ENCODE measurements at places on chromosomes 2 and 18.

GRCh38 chr2:39304729-39305128 is 61.0 kb upstream of the CDKL4 start:
- peak; percentile 8 for DNase-seq

DNA sequence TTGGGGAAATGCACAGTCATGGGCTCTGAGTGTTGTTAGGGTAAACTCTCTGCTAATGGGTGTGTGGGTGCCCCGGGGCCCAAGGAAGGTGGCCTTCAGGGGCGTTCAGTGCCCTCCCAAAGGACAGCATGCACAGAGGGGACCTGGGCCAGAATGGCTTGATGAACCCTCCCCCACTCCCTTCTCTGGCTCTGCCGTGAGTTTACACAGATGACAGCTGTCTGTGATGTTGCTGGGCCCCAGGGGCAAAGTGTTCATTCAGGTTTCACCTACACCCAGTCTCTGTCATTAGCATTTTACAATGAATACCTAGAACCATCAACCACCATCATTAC is 3.2 kb downstream of the NPPC start:
- no peak for DNase-seq

DNA sequence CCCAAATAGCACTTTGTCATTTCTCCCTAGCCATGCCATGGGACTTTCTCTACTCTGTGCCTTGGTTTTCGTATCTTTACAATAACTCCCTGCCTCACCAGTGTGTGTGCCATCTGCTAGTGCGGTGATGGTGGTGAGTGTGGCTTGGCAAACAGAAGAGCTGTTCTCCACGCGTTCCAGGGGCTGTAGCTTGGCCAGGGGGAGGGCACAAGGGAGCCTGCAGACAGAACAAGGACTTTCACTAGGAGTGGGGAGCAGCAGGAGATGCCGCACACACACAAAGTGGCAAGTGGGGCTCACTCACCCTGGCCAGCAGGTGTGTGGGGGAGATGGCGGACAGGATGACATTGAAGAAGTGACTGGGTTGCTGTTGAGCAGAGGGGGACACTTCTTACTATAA is 196.9 kb downstream of the HAUS1 start:
- DNase-seq, result no peak

- no peak for DNase-seq
Measured at GRCh38 chr2:1477196-1478040, 64.2 kb downstream of the TPO start.

GRCh38 chr2:24409700-24410556 is 49.6 kb upstream of the ITSN2 start:
- DNase-seq, result peak; percentile 53

DNA sequence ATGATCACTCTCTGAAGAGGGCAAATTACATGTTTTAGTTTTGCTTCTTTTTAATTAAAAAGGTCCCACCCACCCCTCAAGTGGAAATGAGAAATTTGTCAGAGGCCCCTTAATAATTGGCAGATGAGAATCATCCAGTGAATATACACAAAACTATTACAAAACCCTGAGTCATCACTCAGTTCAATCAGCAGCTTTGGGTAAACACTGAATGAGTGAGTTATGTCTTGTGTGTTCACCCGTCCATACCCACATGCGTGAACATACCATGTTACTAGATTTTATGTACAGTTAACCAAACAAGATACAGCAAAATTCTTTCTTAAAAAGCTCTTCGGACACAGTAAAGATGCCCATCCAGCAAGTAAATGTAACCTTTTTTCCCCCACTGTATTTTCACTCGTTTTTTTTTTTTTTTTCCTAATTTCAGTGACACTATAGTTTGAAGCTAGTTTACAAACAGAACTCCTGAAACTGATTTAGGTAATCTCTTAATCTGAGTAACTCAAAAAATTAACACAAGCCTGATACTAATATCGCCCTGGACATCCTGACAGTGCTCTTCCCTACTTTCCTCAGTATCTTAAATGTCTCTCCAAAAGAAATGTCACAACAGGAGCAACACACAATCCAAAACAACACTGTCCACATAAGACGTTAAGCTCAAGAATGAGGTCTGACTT is 1.4 kb downstream of the PSME4 start:
- DNase-seq, result peak; percentile 51

DNA sequence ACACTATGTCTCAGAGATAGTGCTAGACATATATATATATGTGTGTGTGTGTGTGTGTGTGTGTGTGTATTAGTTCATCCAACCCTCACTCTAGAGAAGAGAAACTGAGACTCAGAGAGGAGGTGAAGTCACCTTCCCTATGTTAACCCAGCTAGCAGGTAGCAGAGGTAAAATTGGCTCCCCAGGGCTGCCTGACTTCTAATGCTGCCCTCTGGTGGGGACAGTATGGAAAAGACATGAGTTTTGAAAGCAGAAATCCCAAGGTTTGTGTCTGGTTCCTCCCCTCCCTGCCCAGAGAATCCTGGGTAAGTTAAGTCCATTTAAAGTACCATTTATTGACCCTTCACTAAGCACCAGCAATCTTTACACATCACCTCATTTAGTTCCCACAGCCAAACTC is 137.7 kb downstream of the THNSL2 start:
- DNase-seq, result no peak

- no peak for DNase-seq
Measured at GRCh38 chr2:45700407-45701013, 49.0 kb downstream of the PRKCE start.

DNA sequence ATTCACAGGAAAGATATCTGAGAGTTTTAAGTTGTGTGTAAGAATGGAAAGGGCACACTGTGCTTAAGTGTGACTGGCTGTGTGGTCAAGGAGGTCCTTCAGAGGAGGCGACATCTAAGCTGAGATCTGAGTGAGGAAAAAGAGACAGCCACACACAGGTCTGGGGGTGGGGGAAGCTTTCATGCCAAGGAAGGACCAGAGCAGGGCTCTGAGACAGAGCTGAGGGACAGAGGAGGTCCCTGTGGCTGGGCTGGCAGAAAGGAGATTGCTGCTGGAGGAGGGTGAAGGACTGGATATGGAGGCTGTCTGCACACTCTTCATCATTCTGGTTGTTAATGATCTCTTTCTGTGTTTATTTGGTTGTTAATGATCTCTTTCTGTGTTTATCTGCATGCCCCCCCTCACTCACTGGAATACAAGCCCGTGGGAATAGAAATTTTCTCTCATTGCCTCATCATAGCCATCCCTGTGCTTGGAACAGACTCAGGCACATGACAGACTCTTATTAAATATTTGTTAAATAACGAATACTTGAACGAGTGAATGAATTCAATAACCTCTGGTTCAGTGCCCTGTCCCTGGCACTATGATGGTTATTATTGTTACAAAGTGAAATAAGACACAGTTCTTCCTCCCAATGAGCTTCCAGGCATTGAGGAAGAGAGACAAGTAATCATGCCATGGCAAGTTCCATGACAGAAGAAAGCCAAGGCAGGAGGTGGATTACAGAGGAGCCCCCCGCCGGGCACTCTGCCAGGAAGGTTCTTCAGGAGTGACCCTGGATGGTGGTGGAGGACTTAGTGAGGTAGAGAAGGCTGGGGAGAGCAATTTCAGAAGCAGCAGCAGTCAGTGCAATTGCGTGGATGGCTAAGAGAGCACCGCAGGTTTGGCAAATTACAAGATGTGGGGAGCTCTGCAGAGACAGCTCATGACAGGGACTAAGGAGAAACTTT is 399.4 kb upstream of the HS6ST1 start:
- DNase-seq, result no peak

DNA sequence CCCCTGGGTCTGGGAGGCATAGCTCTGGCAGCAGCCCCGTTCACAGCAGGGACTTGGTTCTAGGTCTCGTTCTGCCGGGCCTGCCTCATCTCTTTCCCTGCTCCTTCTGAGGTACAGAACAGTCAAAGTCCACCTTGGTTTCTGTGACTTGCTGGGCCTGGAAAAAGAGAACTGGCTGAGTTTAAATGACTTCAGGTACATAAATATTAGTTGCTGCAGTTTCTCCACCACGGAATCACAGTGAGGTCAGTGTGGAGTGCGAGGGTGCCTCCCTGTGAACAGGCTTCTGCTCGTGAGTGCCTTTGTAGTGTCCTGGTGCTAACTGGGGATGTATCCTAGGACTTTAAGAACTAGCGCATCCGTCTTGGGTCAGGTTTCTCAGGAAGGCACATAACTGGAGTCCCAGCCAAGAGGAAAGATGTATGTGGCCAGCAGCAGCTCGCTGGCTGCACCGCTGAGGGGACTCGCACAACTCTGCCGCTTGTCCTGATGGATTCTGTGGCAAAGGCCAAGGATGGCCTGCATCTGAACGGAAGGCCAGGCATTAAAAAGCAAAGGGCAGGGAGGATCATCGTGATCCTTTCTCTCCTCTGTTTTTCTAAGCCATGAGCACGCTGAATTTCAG is 188.6 kb downstream of the SH3RF3 start:
- DNase-seq, result no peak

DNA sequence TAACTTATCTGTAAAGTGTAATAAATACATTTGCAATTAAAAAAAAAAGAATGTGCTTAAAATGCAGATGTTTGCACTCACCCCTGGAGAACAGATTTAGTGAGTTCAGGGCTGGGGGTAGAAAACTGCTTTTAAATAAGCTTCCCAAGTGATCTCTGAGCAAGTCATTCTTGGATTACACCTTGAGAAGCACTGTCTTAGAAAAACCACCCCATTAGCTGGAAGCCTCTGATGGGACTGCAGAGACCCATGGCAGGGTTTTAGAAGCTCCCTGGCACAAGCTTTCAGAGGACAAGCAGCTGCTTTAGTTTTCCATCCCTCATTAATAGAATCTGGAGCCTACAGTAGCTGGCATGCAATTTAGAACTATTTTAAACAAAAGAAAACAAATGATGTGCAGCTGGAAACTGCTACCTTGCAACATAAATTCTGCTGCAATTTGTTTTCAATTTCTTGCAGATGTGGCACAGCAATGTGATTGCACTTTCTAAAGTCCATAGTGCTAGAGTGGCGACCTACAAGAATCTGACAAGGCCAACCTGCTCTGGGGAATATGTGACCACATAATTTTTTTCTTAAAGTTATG is 141.5 kb downstream of the CDC42EP3 start:
- DNase-seq, result no peak

GRCh38 chr2:132430895-132431294 is 14.3 kb downstream of the GPR39 start:
- DNase-seq, result no peak

DNA sequence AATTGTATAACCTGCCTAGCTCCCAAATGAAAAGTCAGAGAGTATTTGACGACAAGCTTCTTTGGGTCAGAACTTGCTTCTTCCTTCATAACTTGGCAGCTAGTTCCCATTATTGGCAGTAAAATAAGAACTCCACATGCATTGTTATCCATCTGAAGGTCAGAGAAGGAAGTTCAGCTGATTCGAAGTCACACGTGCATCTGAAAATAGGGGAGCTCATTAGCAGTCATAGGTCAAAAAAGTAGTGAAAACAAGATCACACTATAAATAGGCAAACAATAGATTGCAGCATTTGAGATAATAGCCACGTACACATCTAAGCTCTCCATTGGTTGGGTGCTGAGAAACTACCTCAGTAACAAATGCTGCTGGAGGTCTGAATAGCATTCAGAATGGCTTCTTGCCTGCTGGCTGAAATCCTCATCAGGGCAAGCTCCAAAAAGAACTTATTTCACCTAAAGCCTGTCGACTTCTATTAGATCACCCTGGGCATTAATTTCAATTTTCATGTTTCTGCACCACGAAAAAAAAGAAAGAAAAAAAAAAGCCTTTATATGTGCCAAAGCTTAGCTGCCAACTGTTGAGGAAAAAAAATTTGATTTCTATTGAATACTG is 1492.9 kb upstream of the CELF4 start:
- DNase-seq, result no peak

GRCh38 chr2:231545105-231545902 is 15.1 kb upstream of the NMUR1 start:
- DNase-seq, result peak; percentile 77

- DNase-seq, result peak; percentile 7
Measured at GRCh38 chr18:4125224-4125623, 329.9 kb downstream of the DLGAP1 start.

- no peak for DNase-seq
Measured at GRCh38 chr2:230671117-230671516, 41.5 kb upstream of the CAB39 start.

DNA sequence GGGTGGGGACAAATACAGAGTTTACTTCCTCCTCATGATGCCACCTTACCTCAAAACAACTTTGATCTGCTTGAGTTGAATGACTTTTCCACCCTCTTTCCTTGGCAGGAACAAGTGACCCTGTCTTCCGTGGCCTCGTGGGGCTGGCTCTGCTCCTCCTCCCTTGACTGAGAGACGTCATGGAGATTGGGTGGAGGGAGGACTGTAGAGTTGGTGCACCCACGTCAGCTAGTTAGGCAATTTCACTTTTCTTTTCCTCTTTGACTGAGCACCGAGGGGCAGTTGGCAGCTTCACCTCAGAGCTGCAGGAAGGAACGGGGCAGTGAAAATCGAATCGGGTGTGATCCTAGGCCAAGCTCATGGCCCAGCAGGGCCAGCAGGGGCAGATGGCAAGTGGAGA is at the start of gene SP140:
Gene SP140, plus strand, starts transcription at position 251 of the 400 bp plus-strand sequence. Its CDS starts 109 bp downstream, at position 360.
- DNase-seq, result no peak

DNA sequence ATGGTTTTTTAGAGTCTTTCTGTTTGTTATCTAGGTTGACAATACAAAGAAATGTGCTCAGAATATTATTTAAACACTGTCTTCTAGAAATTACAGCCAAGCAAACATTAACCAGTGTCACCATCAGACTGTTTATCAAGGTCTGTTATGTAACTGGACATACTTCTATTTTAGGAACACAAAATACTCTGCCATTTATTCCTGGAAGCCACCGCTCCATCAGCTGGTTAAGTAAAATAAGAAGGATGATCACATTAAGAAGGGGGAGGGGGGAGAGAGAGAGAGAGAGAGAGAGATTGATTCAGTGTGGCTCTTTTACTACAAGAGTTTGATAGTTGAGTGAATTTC is 47.9 kb downstream of the MBP start:
- no peak for DNase-seq

DNA sequence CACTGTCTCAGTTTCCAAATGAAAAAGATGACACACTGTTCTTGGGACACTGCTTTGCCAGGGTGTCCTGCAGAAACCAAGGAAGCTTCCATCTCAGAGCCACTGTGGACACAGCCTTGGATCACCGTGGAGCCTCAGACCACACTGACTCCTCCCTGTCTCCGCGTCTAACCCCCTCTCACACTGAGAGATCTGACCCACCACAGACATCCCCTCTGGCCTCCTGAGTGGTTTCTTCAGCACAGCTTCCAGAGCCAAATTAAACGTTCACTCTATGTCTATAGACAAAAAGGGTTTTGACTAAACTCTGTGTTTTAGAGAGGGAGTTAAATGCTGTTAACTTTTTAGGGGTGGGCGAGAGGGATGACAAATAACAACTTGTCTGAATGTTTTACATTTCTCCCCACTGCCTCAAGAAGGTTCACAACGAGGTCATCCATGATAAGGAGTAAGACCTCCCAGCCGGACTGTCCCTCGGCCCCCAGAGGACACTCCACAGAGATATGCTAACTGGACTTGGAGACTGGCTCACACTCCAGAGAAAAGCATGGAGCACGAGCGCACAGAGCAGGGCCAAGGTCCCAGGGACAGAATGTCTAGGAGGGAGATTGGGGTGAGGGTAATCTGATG is 113.4 kb upstream of the PKDCC start:
- peak; percentile 44 for DNase-seq

GRCh38 chr2:43854671-43855070 is 15.9 kb downstream of the ABCG8 start:
- DNase-seq, result no peak
